ENCODE measurements at places on chromosomes 7 and 10. TPM values are rescaled to one million over a fixed set of nuclear protein-coding genes. Genes with fewer than 3 reads are reported as not detected.

Gene DEPP1
- total RNA-seq: 9.8 TPM

DNA sequence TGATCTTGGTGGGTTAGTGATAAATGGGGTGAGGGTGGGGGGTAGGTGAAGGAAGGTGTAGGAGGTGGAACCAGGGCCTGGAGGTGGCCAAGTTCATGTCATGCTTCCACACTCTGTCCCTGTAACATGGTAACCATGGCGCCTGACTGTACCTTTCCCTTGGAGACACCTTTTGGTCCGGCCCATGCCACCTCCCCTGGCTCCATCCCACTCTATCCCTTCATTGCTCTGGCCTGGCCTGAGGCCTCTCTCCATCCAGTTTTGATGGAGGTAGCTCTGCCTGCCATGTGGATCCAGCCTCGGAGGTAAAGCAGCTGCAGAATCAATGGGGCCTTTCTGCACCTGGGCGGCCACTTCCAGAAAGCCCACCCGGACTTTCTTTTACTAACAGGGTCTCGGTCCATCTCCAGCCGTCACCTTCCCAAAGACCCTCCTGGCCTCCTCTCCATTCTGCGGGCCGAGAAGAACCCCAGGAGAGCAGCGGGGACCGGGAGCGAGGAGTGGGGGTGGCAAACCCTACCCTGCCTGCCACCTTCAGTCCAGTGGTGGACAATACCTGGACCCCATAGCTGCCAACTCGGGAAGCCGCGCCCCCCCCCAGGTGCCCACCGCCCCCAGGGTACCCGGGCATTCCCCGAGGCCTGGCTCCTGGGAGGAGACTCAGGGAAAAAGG lies 504 bp upstream of the TRRAP start:
- peaks cover 6% of the 10 kb centered on the region for H3K27me3 ChIP-seq
- H3K4me3 ChIP-seq: peak overlapping the region; percentile 100
- H3K36me3 ChIP-seq: peaks cover 22% of the 10 kb centered on the region
- DNase-seq: peak; percentile 36
- H3K27ac ChIP-seq: peak overlapping the region; percentile 97
- H3K4me1 ChIP-seq: peaks cover 13% of the 10 kb centered on the region

DNA sequence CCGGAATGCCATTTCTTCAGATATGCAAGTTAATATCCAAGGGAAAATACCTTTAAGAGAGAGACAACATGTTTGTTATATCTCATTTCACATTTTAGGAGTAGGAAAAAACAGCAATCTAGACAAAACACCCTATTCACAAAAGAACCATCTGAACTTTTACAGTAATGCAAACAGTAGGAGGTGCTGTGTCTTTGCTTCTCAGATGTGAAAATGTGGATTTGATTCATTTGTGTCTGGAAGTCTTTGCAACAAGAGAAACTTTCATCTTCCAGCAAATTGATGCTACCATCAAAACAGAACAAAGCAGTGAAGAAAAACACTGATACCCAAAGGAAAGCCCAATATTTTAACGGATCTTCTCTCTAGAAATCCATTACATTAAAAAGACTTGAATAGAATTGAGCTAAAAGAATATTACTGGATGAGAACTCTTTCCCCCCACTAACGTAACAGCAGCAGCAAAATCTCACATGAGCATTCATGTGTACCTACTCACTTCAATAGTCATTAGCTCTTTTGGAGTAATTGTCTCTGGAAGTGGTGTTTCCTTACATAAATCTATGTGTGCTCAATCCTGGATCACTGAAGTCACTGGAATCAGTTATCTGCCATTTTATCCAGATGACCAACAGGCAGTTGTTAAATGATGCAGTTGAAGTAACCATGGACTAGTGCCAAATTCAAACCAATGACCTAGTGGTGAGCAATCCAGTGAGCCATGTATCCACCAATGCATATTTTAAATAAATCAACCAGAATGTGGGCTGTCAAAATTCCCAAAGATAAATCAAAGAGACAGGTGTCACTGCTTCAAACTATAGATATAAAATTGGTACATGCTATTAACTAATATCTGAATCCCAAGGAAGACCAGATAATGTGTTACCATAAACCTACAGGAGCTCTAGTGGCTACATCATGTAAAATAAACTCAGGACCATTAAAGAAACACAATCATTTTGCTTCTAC lies 1.8 kb downstream of the SEMA3C start:
- H3K36me3 ChIP-seq: no peaks in the 10 kb centered on the region
- DNase-seq: no peak
- peaks cover 41% of the 10 kb centered on the region for H3K4me1 ChIP-seq
- peak overlapping the region; percentile 56 for H3K4me3 ChIP-seq

GRCh38 chr10:86443936-86444335 lies 77.3 kb upstream of the GRID1 start:
- H3K36me3 ChIP-seq: peaks cover 90% of the 10 kb centered on the region
- no peak overlapping the region for H3K27ac ChIP-seq
- peaks cover 35% of the 10 kb centered on the region for H3K4me1 ChIP-seq
- no peak overlapping the region for H3K4me3 ChIP-seq
- H3K27me3 ChIP-seq: no peaks in the 10 kb centered on the region

- no peak for DNase-seq
- no peaks in the 10 kb centered on the region for H3K36me3 ChIP-seq
- no peaks in the 10 kb centered on the region for H3K4me1 ChIP-seq
- H3K4me3 ChIP-seq: no peak overlapping the region
- H3K27ac ChIP-seq: no peak overlapping the region
- no peaks in the 10 kb centered on the region for H3K27me3 ChIP-seq
These were observed 33.8 kb upstream of the AMPH start for GRCh38 chr7:38664972-38665371.

- peak overlapping the region; percentile 60 for H3K27ac ChIP-seq
- no peaks in the 10 kb centered on the region for H3K36me3 ChIP-seq
- H3K27me3 ChIP-seq: no peaks in the 10 kb centered on the region
These were observed 71.2 kb upstream of the DUSP5 start for GRCh38 chr10:110426294-110427181.

- peaks cover 47% of the 10 kb centered on the region for H3K4me1 ChIP-seq
- H3K36me3 ChIP-seq: no peaks in the 10 kb centered on the region
- H3K4me3 ChIP-seq: no peak overlapping the region
- DNase-seq: peak; percentile 90
- no peak overlapping the region for H3K27ac ChIP-seq
These were observed 1.9 kb upstream of the STX1A start for GRCh38 chr7:73721377-73721817.
